ENCODE measurements at places on chromosomes 2 and 18.

GRCh38 chr18:44724105-44724778, 43.6 kb downstream of the SETBP1 start:
- no peak for DNase-seq

- DNase-seq, result no peak
Measured at GRCh38 chr2:129575431-129575830, 404.0 kb upstream of the RAB6C start.

GRCh38 chr2:6071519-6071918, 379.3 kb downstream of the SOX11 start:
- no peak for DNase-seq

- DNase-seq, result no peak
Measured at GRCh38 chr2:206250041-206250897, 24.2 kb upstream of the ZDBF2 start.

DNA sequence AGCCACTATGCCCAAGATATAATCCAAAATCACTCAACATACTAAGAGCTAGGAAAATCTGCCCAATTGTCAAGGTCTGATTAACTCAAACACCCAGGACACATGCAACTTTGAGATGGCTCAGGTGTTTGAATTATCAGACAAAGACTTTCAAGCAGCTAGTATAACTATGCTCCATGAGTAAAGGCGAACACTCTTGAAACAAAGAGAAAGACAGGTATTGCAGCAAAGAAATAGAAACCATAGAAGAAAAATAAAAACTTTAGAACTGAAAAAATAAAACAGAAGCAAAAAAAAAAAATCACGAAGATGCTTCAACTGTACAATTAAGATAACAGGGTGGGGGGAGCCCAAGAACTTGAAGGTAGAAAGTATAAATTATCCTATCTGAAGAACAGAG, 214.2 kb downstream of the EIPR1 start:
- no peak for DNase-seq

GRCh38 chr2:241762321-241762932, 14.2 kb upstream of the GAL3ST2 start:
- DNase-seq, result no peak

DNA sequence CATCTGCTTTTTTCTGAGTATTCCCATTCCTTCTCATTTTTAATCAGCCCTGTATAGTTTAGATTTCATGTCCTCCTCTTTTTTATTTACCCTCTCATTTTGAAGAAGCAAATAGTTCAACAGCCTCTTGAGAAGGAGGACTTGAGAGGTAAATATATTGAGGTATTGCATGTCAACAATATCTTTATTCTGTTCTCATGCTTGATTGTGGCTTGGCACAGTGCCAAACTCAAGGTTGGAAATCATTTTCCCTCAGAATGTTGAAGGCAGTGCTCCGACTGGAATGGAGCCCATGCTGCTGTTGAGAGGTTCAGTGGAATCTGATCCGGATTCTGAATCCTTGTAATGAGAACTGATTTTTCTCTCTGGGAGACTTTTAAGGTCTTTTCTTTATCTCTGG, 31.0 kb upstream of the GALNT3 start:
- peak; percentile 35 for DNase-seq

GRCh38 chr2:177882501-177882900, 190.1 kb downstream of the PDE11A start:
- no peak for DNase-seq

- DNase-seq, result no peak
Measured at GRCh38 chr2:239147376-239147775, 253.4 kb downstream of the HDAC4 start.

DNA sequence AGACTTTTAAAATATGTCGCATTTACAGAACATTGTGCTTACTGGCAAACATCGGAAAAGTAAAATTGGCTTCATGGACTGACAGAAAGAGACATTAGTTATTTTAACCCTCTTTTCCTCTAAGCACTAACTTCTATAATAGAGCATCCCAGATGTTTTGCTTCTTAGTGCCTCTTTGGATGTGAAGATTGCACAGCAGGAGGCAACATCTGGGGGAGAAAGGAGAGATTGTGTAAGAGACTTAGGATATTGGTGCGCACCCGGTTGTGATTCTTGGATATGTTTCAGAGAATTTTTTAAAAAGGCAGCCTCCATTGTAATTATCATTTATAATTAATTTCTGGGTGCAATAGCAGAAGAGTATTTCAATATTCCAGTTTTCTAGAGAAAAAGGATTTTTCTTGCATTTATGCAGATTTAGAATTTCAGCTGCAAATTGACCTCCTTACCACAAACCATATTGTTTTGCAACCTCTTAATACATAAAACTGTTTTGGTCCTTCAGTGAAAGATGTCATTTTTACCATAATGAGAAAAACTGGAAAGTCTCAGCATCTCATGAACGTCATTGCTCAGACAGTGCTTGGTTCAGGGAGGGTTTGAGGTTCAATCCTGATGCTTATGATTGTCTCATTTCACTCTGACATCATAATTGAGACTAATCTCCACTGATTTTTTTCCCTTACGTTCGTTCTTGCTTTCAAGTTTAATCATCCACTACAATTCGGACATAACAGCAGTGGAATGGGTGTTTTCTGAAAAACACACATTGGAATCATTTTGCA, 404.3 kb downstream of the ZNF521 start:
- no peak for DNase-seq

- DNase-seq, result no peak
Measured at GRCh38 chr2:100647709-100648108, 84.9 kb downstream of the PDCL3 start.

- peak; percentile 68 for DNase-seq
Measured at GRCh38 chr2:44974064-44974715, 32.7 kb downstream of the SIX3 start.

DNA sequence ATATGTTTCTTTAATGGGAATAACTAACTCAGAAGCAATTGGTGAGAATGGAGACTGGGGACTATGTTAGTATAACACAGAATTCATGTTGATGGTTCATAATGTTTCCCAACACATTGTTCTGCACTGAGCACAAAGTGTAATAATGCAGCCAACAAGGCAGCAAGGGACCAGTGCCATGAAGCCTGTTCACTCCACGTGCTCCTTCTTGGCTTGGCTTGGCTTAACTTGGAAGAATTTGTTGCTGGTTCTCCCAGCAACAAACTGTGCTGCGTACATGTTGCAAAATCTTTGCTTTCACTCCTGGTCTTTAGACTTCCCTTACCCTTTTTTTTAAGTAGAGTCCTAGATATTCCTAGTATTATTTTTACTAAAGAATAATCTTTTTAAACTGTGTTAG, 129.7 kb downstream of the MAP3K20 start:
- DNase-seq, result no peak

- DNase-seq, result no peak
Measured at GRCh38 chr2:42614838-42615237, 46.4 kb downstream of the MTA3 start.

- peak; percentile 66 for DNase-seq
Measured at GRCh38 chr2:55109219-55109891, 59.1 kb upstream of the RTN4 start.

DNA sequence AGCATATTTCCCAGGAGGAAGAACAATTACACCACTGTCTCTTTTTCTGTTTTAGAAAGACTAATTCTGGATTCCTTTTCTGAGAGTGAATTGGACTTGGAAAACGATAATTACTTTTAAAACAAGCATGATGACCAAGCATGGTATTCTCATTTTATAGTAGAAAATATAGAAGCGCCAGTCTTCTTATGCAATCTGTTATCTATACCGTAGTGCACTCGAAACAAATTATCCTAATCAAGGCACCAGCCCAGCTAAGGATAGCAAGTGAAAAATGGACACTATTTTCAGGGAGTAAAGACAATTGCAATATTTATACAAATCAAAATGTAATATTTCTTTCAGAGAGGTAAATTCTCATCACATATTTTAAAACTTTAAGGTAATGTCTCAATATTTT, 892.1 kb upstream of the POU3F3 start:
- no peak for DNase-seq

DNA sequence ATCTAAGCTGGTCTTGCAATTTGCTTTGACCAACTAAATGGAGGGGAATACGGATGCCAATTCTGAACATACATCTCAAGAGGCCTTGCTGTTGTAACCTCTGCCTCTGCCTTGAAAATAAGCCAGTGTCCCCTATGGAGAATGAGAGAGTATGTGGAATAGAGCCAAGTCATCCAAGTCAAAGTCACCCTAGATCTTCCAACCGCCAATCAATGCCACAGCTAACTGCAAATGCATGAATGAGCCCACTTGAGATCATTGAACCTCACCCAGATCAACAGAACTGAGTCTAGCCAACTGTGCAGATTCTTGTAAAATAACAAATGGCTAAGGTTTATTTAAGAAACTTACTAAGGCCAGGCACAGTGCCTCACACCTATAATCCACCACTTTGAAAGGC, 139.8 kb upstream of the TANK start:
- DNase-seq, result peak; percentile 17

DNA sequence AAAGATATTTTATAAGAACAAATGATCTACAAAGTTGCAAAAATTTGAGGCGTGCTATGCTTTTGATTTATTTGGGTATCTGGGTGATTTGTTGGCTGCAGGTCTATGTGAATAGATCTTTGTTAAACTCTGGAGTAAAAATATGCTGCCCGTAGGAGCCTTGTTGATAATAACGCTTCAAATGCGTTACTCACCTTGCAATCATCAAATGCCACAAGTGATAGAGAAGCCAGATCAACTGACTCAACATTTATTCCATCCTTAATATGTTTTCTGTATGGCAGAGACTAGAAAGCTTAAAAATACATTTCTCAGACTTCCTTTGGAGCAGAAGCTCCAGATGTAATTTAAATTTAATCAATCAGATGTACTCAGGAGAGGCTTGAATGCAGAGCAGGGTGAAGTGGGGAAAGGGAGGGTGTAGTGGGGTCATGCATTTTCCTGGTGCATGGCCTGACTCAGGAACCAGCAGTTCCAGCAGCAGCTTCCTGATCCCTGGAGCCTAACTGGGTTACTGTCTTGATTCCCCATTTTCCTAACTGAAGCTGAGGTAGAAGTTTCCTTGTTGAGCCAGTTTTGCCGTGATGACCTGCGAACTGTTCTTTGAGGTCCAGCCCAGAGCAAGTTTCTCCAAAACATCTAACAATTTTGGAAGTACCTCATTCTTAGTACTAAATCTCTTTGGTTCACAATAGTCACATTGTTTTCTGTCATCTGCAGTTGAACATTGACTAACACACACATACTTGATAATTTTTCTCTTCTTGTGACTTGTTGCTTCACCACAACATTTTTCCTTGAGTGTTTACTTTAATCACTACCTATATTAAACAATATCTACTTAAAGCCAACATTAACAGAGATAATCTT, 284.7 kb upstream of the CWC22 start:
- peak; percentile 13 for DNase-seq

GRCh38 chr2:3073041-3073595, 304.5 kb downstream of the EIPR1 start:
- DNase-seq, result no peak

- peak; percentile 38 for DNase-seq
Measured at GRCh38 chr2:180520206-180520605, 460.2 kb upstream of the UBE2E3 start.

- no peak for DNase-seq
Measured at GRCh38 chr2:8490166-8490721, 191.6 kb upstream of the ID2 start.

GRCh38 chr18:54149078-54149697, 75.3 kb downstream of the MBD2 start:
- peak; percentile 88 for DNase-seq

GRCh38 chr2:59733567-59733930, 819.9 kb downstream of the BCL11A start:
- DNase-seq, result no peak

GRCh38 chr2:202976809-202977208, 37.9 kb upstream of the NBEAL1 start:
- DNase-seq, result no peak

All from kidney tubule cell (primary cell).